ENCODE measurements at places on chromosomes 2 and 18. TPM values are rescaled to one million over a fixed set of nuclear protein-coding genes. Genes with fewer than 3 reads are reported as not detected.

DNA sequence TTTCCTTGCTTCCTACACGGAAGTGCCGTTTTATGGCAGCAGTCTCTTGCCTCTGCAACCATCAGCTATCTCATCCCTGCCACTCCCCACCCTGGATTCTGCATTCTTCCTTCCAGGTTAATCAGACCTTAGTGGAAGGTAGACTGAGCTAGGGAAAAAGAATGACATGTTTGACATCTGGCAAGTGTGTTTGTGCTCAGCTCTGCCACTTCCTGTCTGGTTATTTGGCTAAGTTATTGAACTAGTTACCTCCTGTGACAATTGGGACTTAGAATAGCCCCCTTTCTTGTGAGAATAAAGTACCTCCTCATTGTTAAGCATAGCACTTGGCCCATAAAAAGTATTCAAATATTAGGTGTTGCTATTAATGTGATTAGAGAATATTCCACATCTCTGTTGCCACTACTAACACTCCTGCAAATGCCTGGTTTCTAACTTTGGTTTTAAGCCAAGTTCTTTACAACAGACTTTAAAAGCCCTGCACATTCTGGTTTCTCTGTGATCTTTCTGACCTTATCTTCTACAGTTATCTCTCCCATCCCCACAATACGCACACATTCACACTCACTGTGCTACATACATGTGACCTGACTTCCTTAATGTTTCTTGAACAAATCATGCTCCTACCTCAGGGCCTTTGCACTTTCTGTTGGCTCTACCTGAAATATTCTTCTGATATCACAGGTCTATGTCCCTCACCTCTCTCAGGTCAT lies 10.8 kb upstream of the MAPRE2 start:
- no peak for DNase-seq

DNA sequence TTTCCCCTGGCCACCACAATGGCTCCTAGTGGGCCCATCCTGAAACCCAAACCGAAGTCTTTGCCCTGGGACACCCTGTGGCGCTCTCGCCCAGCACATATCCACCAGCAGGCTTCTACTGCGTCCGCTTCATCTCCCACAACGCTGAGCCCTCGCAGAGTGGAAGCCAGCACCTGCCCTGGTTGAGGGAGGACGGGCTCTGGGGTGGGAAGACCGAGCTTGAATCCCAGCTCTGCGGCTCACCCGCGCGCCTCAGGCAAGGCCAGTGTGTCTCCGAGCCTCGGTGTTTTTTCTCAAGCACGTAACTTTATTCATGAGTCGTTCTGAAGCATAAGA lies 15.6 kb downstream of the KLF11 start:
- peak; percentile 50 for DNase-seq

- no peak for DNase-seq
Measured at GRCh38 chr2:239874636-239875356, 150.3 kb downstream of the NDUFA10 start.

- DNase-seq = no peak
Measured at GRCh38 chr2:22055784-22056620, 932.2 kb downstream of the TDRD15 start.

GRCh38 chr2:215885536-215885935 lies 127.8 kb downstream of the MREG start:
- no peak for DNase-seq

DNA sequence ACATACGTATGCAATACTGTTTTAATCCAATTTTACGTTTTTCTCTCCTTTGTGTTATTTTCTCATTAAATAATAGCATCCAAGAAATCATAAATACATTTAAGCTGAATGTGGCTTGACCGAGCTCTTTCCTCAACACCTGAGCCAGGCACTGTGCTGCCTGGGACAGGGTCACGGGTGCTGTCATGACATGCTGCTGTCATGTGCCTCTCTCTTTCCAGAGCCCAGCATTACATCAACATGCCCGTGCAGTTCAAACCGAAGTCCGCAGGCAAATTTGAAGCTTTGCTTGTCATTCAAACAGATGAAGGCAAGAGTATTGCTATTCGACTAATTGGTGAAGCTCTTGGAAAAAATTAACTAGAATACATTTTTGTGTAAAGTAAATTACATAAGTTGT lies 94.1 kb upstream of the LDLRAD4 start:
- DNase-seq = no peak

DNA sequence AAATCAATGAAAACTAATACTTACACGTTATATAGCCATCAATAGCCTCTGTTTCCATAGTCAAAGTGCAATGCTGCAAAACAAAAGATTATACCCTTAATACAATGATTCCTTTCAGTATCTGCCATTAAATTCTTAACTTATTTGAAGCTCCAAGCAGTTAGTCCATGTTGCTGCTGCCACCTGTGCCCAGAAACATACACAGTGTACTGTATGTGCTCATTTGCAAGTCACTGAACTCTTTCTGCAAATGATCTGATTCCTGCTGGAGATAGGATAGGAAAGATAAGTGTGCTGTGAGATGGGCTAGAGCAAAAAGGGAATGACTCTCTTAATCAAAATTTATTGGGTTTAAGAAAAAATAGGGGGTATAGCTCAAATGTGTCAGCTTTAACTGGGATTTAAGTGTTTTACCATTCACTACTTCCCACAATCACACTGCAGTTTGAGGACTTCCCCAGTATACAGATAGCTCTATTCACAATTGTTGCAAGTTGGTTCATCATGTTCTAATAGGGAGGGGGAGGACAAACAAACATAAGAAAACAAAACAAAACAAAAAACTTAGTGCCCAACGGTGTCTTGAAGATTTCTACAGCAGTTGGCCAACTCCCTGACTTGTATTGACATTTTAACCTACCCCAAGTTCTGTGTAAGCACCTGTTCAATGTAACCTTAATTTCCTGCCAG lies 2.7 kb downstream of the IKZF2 start:
- DNase-seq = no peak

GRCh38 chr2:9256570-9257043 lies 50.0 kb downstream of the ASAP2 start:
- no peak for DNase-seq

- no peak for DNase-seq
Measured at GRCh38 chr2:181553244-181553643, 96.1 kb downstream of the ITGA4 start.

DNA sequence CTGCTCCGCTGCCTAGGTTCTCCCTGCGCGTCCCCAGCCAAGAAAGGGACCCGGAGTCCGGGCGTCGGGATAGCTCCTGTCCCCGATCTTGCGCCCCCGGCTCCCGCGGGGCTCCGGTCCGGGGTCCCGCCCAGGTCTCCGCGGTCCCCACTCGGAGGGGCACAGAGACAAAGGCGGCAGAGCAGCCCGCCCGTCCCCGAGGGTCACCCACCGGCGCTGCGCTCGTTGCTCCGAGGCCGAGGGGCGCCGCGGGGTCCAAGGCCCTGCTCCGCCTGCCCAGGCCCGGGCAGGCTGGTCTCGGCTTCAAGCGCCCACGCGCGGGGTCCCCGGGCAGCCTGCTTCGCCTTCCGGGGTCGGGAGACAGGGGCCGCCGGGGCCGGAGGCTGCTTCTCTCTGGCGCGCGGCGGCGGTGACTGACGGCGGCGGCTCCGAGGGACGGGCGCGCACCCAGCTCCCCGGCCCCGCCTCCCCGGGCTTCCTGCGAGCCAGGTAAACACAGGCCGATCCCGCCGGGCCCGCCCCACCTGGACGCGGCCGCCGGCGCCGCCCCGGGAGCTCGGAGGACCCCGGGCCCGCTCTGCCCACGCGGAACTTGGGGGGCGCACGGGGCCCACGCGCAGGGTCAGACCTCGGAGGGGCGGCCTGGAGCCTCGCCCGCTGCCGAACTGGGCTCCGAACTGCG lies at the start of gene MBP:
TSS of gene MBP (minus strand) at position 415 of the 682 bp plus-strand sequence. CDS start 27,522 bp downstream, outside the sequence.
- peak; percentile 97 for DNase-seq

- DNase-seq = no peak
Measured at GRCh38 chr18:26057344-26057773, 33.1 kb downstream of the SS18 start.

LRRTM4 gene
- 0.14 TPM for total RNA-seq

HOXD8 gene
- 16.8 TPM for total RNA-seq

REEP1 gene
- total RNA-seq = 2.9 TPM
